CD4-positive, alpha-beta T cell treated with Interleukin-6 at 100 ng/mL for 8 hours (primary cell): ENCODE measurements at places on chromosomes 6 and 20.

GRCh38 chr20:22004946-22005345, 299.5 kb downstream of the PAX1 start:
- no peak for DNase-seq

- peak; percentile 83 for DNase-seq
These were observed 6.8 kb upstream of the MICA start for GRCh38 chr6:31396422-31397152.

DNA sequence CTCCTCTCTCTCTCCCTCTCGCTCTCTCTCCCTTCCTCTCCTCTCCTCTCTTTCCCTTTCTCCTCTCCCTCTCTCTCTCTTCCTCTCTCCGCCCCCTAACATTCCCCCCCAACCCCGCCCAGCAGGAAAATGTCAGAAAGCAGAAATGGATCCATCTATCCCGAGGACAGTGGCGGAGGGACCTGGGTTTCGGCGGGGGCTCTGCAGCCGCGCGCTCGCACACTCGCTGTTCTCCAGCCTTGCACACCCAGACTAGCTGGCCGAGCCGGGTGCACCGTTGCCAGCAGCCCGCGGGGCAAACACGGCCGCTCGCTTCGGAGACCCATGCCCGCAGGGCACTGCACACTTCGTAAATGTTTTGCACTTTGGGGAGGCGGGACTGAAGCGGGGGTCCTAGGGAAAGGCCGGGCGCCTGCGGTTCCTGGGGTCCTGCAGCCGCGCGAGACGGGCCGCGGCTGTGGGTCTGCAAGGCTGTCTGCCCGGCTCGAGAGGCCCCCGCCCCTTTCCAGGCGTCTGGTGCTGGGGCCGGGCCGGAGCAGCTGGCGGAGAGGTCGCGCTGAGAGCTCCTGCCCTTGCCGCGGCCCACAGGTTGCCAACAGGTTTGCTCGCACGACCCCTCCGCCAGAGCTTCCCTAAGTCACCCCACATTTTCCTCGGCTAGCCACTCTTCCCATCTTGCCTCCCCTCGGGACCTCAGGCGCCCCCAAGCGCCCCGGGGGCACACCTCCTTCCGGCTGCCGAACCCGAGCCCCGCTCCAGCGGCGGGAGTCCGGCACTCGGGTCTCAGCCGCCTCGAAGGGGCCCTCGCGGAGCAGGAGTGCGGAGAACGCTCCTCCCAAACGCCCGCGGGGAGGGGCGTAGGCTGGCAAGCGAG, 818 bp upstream of the MDGA1 start:
- peak; percentile 45 for DNase-seq

DNA sequence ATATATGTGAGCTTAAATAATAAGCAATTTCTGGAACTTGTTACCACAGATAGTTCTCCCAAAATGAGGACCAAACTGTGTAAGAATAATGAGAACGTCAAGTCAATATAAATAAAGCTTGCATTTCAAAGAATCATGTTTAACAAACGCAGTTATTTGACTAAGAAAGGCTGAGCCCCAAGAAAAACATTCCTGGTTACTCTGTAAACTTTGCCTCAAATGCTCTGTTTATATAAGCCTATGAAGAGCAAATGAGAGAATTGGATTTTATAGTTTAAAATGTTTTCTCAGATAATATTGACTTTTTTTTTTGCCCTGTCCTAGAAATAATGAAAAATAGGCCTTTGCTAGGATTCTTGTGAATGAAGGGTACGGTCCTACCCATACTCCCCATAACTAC, 81.3 kb downstream of the C6orf52 start:
- DNase-seq: no peak

GRCh38 chr6:124073021-124073420, 269.4 kb downstream of the NKAIN2 start:
- no peak for DNase-seq

- no peak for DNase-seq
These were observed 76.5 kb downstream of the CDKAL1 start for GRCh38 chr6:20610636-20611370.

GRCh38 chr6:617456-618100, 39.3 kb downstream of the HUS1B start:
- DNase-seq: no peak
